CD4-positive, alpha-beta T cell (primary cell): ENCODE measurements at places on chromosomes 3 and 15.

GRCh38 chr15:34185666-34186065, 24.2 kb downstream of the KATNBL1 start:
- DNase-seq, result no peak

DNA sequence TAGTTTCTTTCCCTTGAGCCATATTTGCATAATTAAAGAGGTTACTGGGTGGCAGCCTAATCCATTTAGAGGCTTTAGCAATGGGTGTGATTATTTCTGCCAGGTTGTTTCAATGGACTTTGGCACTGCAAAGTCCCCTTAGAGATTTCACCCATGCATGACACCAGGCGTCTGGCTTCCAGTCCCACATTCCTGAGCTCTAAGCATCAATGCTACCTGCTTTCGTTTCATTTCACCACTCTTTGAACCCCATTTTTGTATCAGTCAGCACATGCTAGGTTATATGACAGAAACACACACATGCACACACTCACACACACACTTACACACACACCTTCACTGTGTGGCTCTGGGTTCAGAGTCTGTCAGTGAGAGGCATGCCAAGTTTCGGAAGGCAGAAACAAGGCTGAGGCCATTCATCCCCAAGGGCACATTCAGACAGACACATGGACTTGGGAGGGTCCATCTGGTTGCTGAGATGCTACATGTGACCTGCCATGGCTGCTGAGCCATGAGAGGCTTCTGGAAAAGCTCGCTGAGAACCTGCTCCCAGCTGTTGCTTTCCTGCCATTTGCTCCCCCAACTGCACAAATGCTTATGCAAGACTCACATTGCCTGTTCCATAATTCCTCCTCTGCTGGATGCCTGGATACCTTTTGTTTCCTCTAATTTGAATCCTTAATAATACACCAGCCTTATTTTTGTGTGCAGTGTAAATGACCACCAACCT, 354.1 kb downstream of the GABRG3 start:
- no peak for DNase-seq

GRCh38 chr3:154776549-154777225, 303.4 kb upstream of the MME start:
- no peak for DNase-seq

- DNase-seq, result no peak
Measured at GRCh38 chr3:60337421-60337820, 913.8 kb downstream of the FHIT start.

- no peak for DNase-seq
Measured at GRCh38 chr3:122688996-122689395, 8.4 kb downstream of the PARP14 start.

DNA sequence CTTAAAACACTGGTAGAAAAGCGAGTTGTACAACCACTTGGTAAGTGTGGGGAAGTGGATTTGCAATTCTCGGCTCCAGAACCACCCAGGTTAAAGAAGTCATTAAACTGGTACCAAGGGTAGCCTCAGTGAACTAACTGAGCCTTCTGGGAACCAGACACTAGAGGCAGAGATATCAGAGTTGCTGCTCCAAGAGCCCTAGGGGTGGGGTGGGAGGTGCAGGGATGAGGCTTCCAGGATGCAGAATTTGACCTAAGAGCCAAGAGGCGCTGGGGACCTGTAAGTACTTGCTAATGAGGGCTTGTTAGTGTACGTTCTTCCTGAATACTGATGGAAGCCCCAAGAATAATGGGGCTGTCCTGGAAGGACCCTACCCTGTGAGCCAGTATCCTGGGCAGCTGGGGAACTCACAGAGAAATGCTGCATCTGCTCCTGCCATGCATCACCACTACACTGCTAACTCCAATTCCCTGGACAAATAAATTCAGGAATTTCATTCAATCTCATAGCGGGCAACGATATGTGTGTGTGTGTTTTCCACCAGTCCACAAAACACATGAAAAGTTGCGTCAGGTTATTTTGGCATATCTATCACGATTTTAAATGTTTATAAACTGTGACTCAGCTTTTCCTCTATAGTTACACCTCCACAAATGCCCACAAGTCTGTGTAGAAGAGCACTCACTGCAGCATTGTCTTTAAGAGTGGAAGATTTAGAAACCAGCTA, 23.8 kb downstream of the STIMATE start:
- DNase-seq, result no peak

DNA sequence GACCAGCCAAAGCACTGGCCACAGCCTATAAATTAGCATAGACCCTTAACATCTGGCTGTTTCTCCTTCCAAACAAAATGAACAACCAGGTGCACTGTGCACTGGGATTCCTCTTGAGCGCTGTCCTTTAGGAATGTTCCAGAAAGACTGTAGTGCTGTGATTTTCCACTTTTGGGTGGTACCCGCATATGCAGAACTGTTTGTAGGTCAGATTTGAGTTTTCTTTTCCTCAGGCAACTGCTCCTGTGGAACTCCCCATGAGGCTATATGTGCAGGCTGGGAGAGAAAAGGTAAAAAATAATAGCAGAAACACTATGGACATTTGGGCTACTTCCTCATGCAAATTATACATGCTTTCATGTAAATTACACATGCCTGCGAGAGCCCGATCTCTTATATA, 139.1 kb downstream of the CHST2 start:
- no peak for DNase-seq

- DNase-seq, result no peak
Measured at GRCh38 chr3:141646760-141647561, 91.1 kb upstream of the RNF7 start.

DNA sequence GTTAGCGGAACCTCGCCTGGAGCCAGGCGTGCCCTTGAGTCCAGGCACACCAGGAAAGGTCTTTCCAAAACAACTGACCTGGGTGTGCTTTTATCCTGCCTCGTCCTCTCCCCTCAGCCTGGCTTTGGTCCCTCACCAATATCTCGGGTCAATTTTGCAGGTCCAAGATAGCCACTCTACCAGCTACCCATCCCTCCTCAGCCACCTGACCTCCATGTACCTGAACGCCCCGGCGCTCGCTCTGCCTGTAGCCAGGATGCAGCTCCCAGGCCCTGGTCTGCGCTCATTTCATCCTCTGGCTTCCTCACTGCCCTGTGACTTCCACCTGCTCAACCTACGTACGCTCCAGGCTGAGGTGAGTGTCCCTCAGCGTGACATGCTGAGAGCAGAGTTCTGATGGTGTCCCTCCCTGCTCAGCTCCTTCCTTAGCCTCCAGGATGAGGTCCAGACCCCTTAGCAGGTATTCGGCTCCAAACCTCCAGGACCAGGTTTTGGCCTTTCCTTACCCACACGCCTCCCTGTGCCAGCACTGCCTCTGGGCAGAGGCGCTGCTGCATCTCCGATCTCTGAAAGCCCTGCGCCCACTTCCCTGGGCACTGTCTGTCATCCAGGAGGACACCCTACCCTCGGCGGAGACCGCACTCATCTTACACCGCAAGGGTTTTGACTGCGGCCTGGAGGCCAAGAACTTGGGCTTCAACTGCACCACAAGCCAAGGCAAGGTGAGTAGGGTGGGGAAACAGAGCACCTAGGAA, 14.1 kb downstream of the HDDC3 start:
- no peak for DNase-seq

GRCh38 chr3:146156095-146156494, 4.9 kb downstream of the PLOD2 start:
- DNase-seq, result no peak

GRCh38 chr3:44957986-44958385, 18.0 kb downstream of the ZDHHC3 start:
- no peak for DNase-seq

DNA sequence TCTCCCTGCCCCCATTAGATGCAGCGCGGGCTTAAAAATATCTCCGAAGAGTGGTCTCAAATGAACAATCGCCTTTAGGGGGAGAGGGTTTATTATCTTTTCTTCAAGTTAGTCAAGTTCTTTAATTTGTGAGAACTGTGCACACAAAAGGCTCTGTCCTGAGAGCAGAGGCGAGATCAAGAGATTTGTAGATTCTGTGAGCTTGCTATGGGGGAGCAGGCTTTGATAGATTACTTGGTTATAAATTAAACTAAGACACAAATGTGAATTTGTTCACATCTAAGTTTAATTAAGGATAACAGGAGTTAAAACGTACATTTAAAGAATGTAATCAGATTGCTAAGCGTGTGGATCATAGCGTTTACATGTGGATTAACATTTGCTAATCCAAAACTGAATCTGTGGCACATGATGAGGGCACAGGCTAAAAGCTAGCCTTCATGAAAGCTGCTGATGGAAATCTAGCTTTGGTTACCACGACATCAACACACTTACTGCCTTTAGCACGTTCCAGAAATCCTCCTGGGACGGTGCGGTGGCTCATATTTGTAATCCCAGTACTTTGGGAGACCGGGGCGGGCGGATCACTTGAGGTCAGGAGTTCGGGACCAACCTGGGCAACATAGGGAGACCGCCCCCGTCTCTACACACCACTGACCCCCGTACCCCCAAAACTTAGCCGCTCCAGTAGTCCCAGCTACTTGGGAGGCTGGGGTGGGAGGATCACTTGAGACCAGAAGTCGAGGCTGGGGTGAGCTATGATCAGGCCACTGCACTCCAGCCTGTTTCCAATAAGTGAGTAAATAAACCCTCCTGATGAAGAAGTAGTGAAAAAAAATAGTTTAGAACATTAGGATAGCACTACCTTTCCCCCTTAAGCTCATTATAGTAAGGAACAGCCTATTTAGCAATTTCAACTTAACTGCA, 1.0 kb upstream of the PRTG start:
- no peak for DNase-seq

DNA sequence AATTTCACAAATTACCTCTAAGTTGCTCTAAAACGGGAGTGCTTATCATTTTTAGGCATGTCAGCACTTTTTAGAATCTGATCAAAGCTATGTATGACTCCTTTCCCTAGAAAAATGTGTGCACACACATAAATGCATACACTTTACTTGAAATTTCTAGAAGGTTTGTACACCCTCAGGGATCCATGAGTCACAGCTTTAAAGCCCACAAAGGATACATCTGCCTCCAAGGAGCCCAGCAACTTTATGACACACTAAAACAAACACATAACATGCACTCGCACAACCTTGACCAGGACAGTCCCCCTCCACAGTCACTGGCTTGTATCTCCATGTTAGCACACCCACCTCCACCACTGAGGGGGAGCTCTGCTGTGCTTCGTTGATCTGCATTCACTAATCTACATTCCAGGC, 722.0 kb upstream of the CFAP20DC start:
- no peak for DNase-seq

DNA sequence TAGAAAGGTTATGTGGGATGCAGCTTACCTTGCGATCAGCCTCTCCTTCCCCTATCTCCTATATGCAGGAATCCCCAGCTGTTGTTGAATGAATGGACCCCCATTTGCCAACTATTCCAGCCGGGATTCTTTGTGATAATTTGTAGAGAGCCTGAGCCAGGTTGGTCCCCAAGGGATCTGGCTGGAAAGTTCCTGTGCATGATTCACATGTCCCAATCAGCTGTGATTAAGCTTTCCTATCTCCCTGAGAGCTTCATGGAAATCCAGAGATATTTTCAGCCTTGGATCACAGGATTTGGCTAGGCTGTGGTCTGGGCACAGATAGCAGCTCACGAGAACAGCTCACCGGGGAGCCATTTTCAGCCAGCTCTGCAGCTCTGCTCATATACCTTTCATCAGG, 76.7 kb downstream of the ARNT2 start:
- DNase-seq, result no peak

- no peak for DNase-seq
Measured at GRCh38 chr3:64509206-64509605, 178.6 kb downstream of the ADAMTS9 start.

GRCh38 chr3:123713211-123713610, 128.4 kb upstream of the HACD2 start:
- no peak for DNase-seq

GRCh38 chr15:40344217-40344616, 3.5 kb upstream of the CCDC9B start:
- no peak for DNase-seq

DNA sequence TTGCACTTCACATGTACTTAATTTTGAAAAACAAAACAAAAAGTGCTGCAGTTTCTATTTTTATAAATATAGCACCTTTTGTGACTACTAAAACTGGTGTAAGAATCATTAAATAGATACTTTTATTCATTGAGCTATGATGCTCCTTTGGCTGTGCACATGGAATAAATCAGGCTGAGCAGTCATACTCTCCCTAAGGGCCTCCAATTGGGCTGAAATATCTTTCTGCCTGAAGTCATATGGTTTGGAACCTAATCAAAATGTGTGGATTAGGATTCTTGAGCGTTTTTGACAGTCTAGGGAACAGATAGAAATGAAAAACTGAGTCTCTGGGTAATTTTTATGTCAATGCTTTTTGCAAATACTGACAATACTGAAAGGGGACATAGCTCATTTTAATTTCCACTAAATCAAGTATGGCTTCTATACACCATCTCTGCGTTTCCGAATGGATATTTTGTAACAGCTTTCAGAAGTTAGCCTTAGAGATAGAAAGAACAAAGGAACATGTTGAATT, 392.2 kb upstream of the ROBO1 start:
- no peak for DNase-seq

DNA sequence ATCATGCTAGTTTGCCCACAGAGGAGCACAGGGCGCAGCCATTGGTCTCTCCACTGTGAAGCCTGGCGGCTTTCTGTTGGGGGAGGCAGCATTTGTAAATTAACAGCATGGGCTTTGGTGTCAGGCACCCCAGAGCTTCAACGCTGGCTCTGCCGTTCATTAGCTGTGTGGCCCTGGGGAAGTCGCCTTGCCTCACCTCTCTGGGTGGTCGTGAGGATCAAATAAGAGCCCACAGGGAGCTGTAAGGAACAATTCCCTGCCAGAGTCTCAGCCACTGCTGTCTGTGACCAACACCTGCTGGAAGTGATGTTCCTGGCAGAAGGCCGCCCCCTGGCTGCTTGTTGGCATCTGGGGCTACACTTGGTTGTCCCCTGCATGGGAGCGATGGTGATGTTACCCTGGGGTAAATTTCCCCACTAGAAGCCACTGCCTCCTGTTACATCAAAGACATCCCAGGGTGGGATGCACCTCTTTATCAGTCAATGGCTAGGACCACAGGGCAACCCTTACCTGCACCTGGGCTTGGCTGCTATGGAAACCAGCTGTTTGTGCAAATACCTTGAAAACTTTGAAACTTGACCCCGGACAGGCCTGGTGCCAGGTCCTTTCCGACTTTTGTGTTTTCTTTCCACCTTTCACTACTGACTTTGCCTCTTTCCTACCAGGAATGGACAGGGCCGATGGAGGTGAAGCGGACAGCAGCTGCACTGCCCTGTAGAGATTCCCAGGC, 36.9 kb downstream of the DNASE1L3 start:
- DNase-seq, result peak; percentile 29

- DNase-seq, result no peak
Measured at GRCh38 chr3:100030346-100030745, 84.0 kb downstream of the FILIP1L start.

GRCh38 chr3:129525341-129525968, 3.0 kb upstream of the RHO start:
- DNase-seq, result no peak
